Activated CD4-positive, alpha-beta T cell treated with anti-CD3 and anti-CD28 coated beads for 36 hours (primary cell): ENCODE measurements at places on chromosomes 16 and 17.

- no peak for DNase-seq
Observed at GRCh38 chr16:27911486-27911885, 152.0 kb downstream of the GSG1L start.

DNA sequence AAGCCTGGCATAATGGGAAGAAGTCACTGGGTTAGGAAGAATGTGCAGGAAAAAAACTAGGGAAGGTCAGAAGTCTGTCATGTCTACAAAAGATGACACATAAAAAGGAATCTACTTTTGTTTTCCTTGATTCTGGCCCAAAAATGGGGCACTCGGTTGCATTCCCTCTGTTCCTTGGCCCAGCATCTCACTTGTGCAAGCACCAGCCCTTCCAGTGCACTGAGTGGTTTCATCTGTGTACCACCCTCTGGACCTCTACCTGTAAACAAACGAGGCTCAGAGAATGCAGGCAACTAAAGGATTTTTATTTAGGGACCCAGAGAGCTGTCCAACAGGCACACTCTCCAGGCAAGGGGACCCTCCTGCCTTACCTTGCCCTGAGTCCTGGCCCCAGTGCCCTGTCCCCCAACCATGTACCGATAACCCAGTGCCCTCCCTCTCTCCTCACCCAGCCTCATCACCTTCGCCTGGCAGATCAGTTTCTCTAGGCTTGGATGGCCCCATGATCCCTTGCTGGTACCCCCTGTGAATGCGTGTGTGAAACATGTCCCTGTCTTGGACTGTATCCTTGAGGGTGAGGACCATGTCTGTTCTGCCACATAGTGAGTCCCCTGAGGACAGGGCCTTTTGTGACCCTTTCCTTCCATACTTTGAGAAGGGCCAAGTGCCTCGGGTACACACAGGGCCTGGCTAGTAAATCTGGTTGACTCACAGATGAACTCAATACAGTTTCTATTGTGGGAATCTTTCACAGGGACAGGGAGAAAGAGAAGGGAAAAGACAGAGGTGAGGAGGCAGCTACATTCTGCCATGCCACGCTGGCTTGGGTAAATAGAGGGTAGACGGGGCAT, 13.3 kb downstream of the NXPH3 start:
- no peak for DNase-seq

- no peak for DNase-seq
Observed at GRCh38 chr16:77406680-77407079, 28.2 kb downstream of the ADAMTS18 start.

- DNase-seq = no peak
Observed at GRCh38 chr17:80820331-80820730, 171.3 kb upstream of the CHMP6 start.

- no peak for DNase-seq
Observed at GRCh38 chr17:2064520-2064971, 9.6 kb downstream of the HIC1 start.

GRCh38 chr17:27336184-27336583, 42.3 kb downstream of the WSB1 start:
- no peak for DNase-seq

DNA sequence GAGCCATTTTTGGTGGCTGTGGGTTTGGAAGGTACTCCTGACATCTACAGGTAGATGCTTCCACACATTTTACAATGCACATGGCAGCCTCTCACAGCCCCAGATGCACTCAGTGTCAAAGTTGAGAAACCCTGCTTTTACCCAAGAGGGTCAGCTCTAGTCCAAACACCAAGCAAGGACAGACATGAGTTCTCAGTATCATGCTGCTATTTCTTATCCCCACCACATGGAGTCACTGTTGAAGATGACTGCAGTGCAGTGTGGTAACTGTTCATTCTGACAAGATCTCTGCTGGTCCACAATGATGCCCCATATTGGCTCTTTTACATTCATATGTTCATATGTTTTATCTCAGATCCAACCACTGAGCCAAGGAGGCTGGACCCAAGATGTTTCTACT, 50.5 kb upstream of the SALL1 start:
- DNase-seq = no peak

DNA sequence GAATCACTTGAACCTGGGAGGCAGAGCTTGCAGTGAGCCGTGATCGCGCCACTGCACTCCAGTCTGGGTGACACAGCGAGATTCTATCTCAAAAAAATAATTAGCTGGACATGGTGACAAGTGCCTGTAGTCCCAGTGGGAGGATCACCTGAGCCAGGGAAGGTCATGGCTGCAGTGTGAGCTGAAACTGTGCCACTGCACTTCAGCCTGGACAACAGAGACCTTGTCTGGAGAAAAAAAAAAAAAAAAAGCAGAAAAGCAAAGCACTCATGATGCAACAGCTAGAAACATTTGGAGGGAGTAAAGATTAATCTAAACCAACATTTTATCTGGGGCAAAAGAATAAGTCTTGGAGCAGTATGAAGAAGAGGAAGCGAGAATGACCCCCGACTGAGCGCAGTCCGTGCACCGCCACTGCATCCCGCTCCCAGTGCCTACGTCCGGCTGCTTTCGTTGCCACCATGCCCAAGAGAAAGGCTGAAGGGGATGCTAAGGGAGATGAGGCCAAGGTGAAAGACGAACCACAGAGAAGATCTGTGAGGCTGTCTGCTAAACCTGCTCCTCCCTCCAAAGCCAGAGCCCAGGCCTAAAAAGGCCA, 8.2 kb downstream of the PRPSAP1 start:
- no peak for DNase-seq

DNA sequence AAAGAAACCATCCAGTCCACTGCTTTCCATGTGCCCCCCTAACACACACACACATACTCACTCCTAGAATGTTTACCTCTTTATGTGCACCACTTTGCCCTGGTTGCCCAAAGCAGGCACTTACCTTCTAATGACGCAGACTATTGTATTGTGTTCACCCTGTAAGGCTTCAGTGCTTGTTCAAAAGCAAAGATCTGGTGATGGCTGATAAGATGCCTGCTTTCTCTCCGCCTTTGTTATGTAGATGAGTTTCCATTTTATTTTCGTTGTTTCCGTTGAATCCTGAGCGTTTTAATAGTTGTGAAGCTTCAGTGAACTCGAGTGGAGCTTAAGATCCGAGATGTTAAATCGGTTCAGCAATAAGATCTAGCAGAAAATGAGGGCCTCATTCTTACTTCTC, 452.7 kb downstream of the TMEM114 start:
- no peak for DNase-seq
